ENCODE measurements at places on chromosomes 5 and 9.

- no peak for DNase-seq
Measured at GRCh38 chr5:143685246-143685815, 126.6 kb upstream of the HMHB1 start.

GRCh38 chr5:3343211-3343610 is 252.4 kb upstream of the IRX1 start:
- no peak for DNase-seq

- DNase-seq, result no peak
Measured at GRCh38 chr9:113231701-113232100, 10.4 kb downstream of the SLC31A1 start.

- DNase-seq, result no peak
Measured at GRCh38 chr9:130201399-130201873, 29.2 kb downstream of the NCS1 start.

DNA sequence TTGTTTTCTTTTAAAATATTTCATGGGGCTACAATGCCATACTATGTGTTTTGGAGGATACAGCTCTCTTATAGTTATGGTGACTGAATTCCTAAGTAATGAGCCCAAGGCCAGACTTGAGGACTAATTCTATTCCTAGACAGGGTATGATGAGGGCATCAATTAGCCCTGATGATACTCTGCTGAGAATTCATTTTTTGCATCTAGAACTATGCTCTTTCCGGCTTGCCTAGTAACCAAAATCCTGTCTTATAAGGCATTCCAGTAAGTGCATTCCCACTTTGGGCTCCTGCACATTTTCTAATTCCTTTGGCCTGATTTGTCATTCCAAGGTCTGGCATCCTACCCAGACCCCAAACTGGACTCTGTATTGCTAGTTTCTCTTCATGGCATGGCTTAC is 62.4 kb downstream of the MAT2B start:
- no peak for DNase-seq

DNA sequence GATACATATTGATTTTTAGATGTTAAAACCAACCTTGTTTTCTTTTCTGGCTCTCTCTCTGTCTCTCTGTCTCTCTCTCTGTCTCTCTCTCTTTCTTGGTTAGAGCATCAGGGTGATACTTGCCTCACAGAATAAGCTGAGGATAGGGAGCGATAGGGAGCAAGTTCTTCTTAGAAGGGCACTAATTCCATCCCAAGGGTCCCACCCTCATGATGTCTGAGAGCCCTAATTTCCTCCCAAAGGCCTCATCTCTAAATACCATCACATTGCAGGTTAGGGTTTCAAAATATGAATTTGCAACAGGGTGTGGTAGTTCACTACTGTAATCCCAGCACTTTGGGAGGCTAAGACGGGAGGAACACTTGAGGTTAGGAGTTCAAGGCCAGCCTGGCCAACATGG is 4.8 kb upstream of the KIF3A start:
- no peak for DNase-seq

All from thymus (tissue), 14 donors.